ENCODE measurements at places on chromosomes 1 and 21.

GRCh38 chr1:178739285-178740045 lies 14.4 kb downstream of the RALGPS2 start:
- no peak for DNase-seq

- DNase-seq, result no peak
Measured at GRCh38 chr1:52603630-52604029, 1.5 kb downstream of the GPX7 start.

- DNase-seq, result no peak
Measured at GRCh38 chr1:206821493-206821892, 43.9 kb upstream of the IL20 start.

GRCh38 chr1:116824631-116825206 lies 70.5 kb downstream of the CD2 start:
- no peak for DNase-seq

DNA sequence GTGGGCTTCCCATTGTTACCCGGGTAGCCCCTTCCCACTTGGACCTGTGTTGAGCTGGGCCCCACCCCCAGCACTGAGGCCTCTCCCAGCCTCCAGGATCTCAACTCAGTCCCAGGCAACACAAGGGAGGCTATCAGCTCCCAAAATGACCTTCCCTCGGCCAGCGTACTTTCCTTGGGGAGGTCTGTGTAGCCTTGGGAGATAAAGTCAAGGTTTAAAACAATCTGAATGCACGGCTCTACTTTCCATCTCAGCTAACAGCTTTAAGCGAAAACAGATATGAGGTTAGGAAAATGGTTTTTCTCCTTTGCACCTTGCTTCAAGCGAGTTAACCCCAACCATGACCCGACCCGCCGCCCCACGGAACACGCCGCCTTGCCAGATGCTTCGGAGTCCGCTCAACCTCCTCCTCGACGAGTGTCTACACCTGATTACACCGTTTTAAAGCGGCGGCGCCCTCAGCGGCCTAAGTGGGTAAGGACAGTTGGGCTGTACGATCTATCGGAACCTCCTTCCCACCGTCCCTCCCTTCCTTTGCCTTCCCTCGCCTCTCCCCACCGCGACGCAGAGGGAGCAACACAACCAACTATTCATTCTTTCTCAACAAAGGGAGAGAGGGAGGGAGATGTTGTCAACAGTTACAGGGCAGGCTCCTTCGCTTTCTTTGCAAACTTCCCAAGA lies 1.1 kb downstream of the BCAR3 start:
- DNase-seq, result peak; percentile 35

GRCh38 chr1:201505503-201505890 lies 1.4 kb downstream of the CSRP1 start:
- DNase-seq, result no peak

DNA sequence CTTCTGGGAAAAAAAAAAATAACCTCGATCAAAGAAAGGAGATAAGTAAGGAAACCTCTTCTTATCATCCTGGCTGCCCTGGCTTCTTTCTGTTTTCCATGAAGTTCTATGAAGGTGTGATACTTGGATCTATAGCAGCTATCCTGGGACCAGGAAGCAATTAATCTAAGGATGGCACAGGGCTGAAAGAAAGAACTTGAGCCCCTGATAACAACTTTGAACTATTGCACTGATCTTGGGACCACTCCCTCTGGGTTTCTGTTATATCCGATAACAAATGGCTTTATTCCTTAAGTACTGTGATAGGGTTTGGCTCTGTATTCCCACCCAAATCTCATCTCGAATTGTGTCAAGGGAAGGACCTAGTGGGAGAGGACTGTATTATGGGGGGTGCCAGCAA lies 104.1 kb downstream of the DAB1 start:
- no peak for DNase-seq

GRCh38 chr1:13801655-13802486 lies 101.9 kb downstream of the PRDM2 start:
- DNase-seq, result no peak

DNA sequence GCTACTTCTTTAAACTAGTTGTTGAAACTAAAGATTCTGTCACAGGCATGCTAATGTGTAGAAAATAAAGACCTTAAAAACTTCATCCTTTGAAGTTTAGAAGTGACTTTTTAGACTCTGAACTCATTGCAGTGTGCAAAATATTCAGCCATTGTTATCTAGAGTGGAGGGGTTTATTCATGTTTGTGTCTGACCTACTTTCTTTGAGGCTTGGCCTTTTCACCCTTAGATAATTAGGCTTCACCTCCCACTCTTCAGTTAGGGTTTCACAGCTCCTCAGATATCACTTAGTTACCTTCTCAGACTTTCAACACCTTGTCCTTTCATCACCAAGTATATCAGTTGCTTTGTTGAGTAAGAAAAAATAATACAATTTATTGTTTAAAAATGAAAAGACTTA lies 75.9 kb downstream of the IVNS1ABP start:
- no peak for DNase-seq

GRCh38 chr21:39319251-39319756 lies 5.9 kb upstream of the BRWD1 start:
- DNase-seq, result no peak

- DNase-seq, result no peak
Measured at GRCh38 chr1:39132505-39133339, 71.8 kb upstream of the MACF1 start.

- DNase-seq, result no peak
Measured at GRCh38 chr21:45522986-45523385, 19.3 kb downstream of the SLC19A1 start.

- DNase-seq, result no peak
Measured at GRCh38 chr1:58434181-58434580, 112.3 kb downstream of the OMA1 start.

GRCh38 chr1:233261206-233261605 lies 34.3 kb downstream of the PCNX2 start:
- DNase-seq, result no peak

- DNase-seq, result no peak
Measured at GRCh38 chr1:171597203-171597602, 24.8 kb upstream of the MYOCOS start.

DNA sequence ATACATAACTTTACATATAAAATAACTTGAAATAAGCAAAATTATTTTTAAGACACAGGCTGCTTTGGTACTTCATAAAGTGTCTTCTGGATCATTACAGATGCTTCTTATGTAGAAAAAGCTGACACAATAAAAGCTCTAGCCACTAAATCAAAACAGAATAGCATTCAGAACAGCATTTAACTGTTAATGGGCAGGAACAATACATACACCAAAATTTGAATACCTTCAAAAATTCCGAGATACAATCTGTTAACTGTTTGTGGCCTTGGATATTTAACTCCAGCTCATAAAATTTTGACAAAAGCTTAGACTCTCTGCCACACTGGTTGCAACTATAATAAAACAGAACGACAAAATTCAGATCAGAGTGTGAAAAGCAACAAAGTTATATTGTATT lies 31.7 kb downstream of the USP48 start:
- no peak for DNase-seq

DNA sequence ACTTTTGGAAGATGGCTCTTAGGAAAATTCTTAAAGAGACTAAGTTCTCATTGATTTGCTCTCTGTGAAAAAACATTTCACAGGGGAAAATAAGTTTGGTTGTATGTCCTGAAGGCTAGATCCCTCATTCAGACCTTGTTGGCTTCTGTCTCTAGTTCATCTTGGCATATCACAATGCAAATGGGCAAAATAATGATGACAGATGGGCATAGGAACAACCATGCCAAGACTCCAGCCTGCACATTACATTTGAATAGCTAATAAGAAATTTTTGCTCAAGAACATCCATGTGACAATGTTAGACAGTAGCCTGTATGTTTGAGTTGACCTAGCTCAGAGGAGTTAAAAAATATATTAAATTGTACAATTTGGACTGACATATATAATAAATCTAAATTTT lies 292.9 kb downstream of the PLA2G4A start:
- DNase-seq, result no peak

GRCh38 chr1:77847621-77848080 lies 40.8 kb upstream of the NEXN start:
- no peak for DNase-seq
